Stimulated activated CD8-positive, alpha-beta memory T cell treated with anti-CD3 and anti-CD28 coated beads, Interleukin-2, amount 100 ng/mL, for 1 hour (primary cell): ENCODE measurements at places on chromosomes 11 and 22.

DNA sequence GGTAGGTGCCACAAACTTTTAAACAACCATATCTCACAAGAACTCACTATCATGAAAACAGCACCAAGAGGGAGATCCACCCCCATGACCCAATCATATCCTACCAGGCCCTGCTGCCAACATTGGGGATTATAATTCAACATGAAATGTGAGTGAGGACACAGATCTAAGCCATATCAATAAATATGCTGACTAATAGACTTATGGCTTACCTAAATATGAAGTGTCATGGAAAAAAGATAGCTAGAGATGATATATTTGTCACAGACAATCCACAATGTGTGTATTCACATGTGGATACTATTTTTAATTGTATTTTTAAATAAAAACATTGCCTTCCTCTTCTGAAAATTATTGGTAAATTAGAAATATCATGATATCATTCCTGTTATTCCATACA lies 38.2 kb upstream of the RAB38 start:
- DNase-seq, result no peak

GRCh38 chr11:84819537-84819936 lies 807.6 kb downstream of the DLG2 start:
- DNase-seq, result no peak

- DNase-seq, result no peak
These were observed 32.6 kb downstream of the NFAM1 start for GRCh38 chr22:42399315-42400271.

- no peak for DNase-seq
These were observed 1.2 kb downstream of the C2CD2L start for GRCh38 chr11:119108146-119108856.

DNA sequence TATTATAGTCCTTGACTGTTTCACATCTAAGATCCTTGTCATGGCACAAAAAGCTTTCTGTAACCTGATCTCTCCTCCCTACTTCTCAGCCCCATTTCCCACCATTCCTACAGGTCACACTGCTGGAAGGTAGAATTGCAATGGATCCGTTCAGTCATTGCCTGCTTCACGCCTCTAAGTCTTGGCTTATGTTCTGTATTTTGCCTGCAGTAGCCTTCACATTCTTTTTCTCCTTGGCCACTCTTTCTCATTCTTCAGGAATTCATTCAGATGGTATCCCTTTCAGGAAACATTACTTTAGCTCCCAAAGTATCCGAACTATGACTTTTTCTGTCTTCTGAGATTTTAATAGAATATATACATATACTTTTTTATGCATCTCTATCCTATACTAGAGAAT lies 731.5 kb downstream of the NTM start:
- DNase-seq, result no peak

GRCh38 chr11:12636871-12637410 lies 37.3 kb upstream of the TEAD1 start:
- no peak for DNase-seq

DNA sequence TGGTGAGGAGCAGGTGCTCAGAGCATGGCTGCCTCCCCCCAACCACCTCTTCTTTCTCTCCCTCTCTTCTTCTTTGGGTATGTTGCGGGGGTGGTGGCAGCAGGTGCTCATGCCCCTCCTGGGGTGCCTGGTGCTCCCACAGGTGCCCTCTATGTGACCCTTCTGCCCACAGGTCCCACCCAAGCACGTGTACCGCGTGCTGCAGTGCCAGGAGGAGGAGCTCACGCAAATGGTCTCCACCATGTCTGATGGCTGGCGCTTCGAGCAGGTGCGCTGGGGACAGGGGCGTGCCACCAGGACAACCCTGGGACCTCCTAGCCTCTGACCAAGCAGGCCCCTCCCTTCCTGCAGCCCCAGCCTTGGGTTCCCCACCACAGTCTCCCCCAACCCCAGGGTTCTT lies 5.7 kb downstream of the KCTD17 start:
- no peak for DNase-seq

DNA sequence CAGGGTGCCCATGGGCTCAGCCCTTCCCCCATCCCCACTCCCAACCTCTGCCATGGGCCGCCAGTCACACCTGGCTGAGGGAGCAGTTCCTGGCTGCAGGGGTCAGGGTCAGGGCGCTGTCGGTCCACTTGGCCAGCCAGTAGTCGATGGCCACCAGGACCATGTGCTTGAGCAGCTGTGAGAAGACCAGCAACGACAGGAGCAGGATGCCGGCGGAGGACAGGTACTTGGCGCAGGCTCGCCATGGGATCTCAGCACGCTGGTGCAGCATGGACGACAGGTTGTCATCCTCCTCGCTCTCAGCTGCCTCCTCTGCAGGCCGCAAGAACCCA lies 18.3 kb upstream of the KCNJ11 start:
- no peak for DNase-seq

- DNase-seq, result no peak
These were observed 2.3 kb downstream of the MMP11 start for GRCh38 chr22:23774922-23775436.

- peak; percentile 54 for DNase-seq
These were observed 7.1 kb downstream of the CD44 start for GRCh38 chr11:35146074-35146521.

DNA sequence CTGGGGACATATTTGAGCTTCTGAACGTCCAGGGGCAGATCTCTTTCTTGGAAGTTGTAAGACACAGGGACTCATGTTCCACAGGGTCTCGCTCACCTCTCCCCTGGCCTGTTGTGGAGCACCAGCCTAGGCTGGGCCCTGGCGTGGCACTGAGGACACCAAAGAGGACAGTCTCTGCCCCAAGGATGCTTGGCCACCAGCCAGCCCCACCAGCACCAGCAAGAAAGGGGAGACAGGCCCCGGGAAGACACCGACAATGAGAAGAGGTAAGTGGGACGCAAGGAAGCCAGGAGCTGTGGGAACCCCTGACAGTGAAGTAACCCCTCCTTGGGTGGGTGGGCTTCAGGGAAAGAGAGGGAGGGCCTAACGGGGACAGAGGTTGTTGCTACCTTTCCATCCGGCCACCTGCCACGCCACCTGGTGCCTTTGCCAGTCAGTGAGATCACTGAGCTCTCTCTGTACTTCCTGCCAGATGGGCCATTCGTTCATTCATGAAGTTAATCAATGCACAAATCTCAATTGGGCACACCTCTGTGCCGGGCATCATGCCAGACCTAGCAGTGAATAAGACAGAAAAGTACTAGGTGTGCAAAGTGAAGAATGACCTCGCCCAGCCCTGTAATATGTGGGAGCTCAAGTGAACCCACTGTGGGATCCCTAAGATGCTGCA lies 11.1 kb downstream of the APOL5 start:
- DNase-seq, result no peak

DNA sequence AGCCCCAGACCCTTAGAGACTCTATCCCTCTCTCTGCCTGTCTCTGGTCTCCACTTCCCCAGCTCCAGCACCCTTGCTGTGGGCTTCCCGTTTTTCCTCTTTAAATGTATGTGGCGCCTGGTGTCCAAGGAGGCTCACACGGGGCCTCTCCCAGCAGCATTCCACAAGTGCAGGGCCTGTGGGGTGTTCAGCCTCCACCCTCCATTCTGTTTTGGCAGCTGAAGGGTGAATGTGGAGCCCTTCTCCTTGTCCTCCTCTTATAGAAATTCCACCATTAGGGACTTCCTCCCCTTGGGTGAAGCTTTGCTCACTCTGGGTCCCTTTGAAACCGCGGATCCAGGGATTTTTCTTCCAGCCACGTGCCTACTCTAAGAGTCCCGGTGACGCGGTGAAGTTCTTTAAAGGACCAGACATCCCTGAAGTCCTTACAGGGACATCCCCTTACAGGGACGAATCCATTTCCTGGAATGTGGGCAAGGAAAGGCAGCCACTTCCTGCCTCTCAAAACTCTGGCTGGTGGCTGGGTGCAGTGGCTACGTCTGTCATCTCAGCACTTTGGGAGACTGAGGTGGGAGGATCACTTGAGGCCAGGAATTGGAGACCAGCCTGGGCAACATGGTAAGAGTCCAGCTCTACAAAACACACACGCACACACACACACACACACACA lies 1.6 kb upstream of the TSPAN18 start:
- no peak for DNase-seq

GRCh38 chr22:17847360-17848078 lies 73.2 kb upstream of the BID start:
- DNase-seq, result no peak

GRCh38 chr22:23938328-23939016 lies 22.5 kb downstream of the GSTT2B start:
- DNase-seq, result no peak

GRCh38 chr11:46701078-46701654 lies 335 bp downstream of the ZNF408 start:
- no peak for DNase-seq

DNA sequence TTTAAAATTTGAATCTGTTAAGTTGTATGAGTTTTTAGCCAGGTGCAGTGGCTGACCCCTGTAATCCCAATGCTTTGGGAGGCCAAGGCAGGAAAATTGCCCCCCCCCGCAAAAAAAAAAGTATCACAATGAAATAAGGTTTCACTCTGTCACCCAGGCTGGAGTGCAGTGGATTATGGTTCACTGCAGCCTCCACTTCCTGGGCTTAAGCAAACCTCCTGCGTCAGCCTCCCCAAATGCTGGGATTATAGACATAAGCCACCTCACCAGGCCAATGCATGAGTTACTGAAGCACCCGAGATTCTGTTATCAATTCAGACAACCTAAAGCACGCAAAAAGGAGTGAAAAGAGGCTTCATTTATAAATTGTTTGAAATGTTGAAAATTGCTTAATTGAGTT lies 2.4 kb upstream of the CHID1 start:
- no peak for DNase-seq
